KBM-7 (cell line): ENCODE measurements at places on chromosomes 5 and 9.

GRCh38 chr5:566636-567309, 42.5 kb upstream of the SLC9A3 start:
- no peak for DNase-seq

GRCh38 chr5:7464182-7464581, 68.2 kb downstream of the ADCY2 start:
- no peak for DNase-seq

GRCh38 chr5:79575996-79576395, 36.2 kb upstream of the TENT2 start:
- no peak for DNase-seq

- DNase-seq, result no peak
Measured at GRCh38 chr5:74336297-74336696, 304.2 kb downstream of the ENC1 start.

GRCh38 chr5:133603711-133604110, 8.6 kb downstream of the FSTL4 start:
- no peak for DNase-seq

GRCh38 chr9:126611592-126612325, 2.0 kb upstream of the LMX1B start:
- DNase-seq, result peak; percentile 72

DNA sequence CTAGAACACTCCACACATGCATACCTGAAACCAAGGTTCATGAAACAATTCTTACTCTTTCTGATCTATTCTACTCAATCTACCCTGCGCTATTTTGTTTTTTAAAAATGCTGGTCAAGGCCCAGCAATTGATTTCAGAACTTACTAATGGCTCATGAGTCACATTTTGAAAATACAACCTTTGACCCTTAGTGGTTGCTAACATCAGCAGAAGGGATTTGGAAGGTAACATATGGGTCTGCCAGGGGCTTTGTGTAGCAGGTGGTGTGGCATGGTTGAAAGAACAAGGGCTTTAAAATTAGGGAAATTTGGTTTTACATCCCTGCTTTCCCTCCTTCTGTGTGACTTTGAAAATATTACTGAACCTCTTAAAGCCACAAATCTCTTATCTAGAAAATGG, 101.4 kb downstream of the ATG10 start:
- DNase-seq, result no peak

DNA sequence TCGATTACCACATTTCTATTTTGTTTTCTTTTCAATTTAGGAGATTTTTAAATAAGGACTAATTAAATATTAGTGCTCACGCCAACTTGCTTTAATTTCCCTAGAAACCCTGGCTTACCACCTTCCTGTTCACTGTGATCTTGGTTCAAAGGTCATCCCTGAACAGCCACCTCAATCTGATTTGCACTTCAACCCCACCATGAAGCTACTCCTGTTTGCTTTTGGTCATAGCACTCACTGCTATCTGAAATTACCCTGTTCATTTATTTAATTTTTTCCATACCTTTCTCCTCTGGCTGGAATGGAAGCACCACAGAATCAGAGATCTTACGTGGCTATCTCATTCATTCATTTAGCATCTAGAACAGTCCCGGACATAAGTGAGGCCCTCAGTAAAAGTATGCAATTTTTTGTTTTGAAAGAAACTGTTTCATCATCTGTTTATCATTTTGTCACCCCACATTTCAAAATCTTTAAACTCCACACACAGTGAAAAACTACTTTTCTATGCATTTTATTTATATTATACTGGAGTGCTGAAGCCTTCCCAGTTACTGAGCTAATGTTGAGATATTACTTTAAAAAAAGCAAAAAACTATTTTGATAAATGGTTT, 17.2 kb upstream of the ADAMTSL1 start:
- no peak for DNase-seq

DNA sequence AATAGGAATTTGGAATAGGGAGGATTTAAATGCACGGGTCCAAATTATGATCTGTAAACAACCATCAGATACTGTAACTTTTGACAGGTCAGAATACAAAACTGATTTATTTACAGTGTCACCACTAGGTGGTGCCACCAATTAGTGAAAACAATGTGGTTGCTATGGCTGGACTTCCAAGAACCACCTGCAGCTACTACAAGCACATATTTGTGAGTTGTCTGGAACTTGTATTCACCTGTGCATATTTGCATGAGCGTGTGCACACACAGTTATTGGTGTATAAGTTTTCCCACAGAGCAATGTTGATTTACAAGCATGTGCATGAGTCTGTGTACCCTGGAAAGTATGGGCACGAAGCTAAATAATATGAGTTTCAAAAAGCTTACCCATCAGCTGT, 3.0 kb upstream of the HRCT1 start:
- peak; percentile 59 for DNase-seq

- DNase-seq, result no peak
Measured at GRCh38 chr5:50655810-50656205, 10.6 kb upstream of the PARP8 start.
